ENCODE measurements at places on chromosomes 11 and 22. TPM values are rescaled to one million over a fixed set of nuclear protein-coding genes. Genes with fewer than 3 reads are reported as not detected.

OR4C46 gene
- total RNA-seq = not detected

PTGDR2 gene
- not detected for total RNA-seq

GRCh38 chr11:10993186-10993585 is 135.3 kb upstream of the ZBED5 start:
- no peak for DNase-seq

- peak; percentile 54 for DNase-seq
Observed at GRCh38 chr11:19715373-19715772, 2.7 kb downstream of the NAV2 start.

DNA sequence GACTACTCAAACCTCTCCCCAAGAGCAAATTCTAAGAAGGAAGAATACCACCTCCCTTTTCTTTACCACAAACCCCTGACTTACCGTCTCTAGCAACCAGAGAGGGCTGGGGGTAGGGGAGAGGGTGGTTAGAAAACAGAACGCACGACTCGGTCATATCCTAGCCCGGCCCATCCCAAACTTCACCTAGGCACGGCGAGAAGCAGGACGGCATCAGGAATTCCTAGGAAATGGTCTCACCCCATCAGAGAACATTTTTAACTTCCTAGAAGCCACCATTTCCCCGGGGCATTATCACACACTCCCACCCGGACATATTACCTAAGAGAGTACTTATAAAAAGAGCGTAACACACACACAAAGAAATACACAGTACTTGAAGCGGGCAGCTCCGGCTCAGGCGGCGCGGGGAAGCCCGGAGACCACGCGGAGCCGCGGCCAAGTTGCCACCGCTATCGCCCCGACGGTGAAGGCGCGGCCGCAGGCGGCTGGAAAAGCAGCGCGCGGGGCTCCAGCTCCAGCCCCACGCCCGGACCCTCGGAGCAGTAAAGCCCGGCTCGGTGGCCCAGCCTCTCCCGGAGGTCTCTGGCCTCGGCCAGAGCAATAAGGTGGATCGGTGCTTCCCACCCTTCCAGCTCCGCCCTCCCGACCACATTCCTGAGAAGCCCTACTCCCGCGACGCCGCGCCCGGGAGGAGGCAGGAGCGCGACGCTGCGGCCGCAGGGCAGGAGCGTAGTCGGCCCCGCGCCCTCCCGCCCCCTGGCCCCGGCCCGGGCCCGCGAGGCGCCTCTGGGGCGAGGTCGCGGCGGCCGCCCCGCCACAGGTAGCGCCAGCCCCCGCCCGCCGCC is 878 bp downstream of the RRAS2 start:
- DNase-seq = peak; percentile 63

DNA sequence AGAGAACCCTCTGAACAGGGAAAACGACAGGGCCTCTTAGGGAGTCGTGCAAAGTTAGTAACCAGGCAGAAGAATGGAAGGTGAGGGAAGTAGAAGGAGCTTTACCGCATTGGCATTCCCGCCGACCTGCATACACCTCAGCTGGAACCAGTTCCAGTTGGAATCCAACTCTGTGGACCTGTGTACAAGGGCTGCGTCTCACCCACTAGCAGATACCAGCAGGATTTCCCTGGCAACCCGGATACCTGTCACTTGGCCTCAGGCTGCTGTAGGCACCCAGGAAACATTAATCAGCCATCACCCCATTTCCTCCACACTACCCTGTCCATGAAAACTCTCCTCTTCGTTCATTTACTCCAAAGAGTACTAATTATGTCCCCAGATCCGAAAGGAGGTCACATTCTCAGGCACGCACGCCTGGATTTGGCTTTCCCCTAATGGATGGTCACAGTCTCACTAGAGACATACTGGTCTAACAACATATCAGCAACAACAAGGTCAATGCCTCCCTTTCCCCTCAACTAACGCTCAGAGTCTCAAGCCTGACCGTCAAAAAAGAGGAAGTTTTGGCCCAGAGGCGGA is 842 bp downstream of the ARFGAP2 start:
- DNase-seq = no peak

DNA sequence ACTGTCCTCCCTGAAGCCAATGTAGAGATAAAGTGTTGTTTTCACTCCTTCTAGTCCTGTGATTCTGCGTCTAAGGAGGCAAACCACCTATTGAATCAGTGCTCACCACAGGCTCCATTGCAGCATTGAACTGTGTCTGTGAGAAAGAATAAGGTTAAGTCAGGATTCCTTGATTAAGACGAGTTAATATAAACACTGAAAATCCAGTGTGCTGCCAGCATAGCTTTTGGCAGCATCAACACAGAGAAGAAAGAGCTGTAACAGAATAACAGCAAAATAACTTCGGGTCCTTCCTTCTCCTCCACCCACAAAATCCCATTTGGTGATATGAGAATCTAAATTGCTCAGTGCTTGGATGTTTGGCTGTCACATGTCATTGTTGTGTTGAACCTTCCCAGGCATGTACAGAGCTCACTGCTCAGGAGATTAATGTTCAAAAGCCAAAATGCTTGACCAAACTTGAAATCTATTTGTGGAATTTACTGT is 185.2 kb upstream of the DDI1 start:
- peak; percentile 36 for DNase-seq

DNA sequence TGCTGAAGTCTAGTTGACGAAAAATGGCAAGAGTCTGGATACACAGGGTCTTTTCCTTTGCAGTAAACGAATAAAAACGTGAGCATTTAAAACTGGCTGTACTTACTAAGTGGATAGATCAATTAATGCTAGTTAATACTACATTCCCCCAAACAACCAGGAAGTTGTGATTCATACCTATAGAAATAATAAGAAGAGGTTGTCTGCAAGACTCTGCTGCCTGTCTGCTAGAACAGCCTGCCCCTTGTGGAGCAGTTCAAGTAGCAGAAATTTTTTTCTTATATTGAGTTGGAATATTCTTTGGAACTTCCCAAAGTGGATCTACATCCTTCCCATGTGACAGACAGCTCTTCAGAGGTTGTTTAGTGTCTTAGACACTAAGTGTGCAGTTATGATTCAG is 86.8 kb downstream of the TEAD1 start:
- no peak for DNase-seq

Data from H4 (cell line).